ENCODE measurements at places on chromosomes 7 and 10.

DNA sequence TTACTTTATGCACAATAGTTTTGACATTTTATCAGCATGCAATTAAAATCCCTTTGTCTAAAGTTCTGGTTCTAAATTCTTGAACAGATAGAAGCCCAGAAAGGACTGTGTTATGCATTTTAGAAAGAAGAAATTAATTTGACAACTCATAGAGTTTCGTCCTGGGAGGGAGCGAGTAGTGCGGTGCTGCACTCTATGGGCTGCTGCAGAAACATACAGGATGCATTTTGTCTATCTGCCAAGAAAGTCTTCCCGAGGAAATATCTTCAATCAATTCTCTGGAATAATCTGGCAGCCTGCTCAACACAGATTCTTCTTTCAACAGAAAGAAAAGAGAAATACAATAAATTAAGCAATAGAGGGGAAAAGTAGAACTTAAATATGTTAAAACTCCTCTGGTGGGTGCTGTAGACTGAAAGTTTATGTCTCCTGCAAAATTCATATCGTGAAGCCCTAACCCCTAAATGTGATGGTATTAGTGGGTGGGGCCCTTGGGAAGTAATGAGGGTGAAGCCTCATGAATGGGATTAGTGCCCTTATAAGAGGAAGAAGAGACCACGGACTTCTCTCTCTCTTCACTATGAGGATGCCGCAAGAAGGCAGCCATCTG, 39.0 kb upstream of the IFRD1 start:
- DNase-seq: peak; percentile 8

DNA sequence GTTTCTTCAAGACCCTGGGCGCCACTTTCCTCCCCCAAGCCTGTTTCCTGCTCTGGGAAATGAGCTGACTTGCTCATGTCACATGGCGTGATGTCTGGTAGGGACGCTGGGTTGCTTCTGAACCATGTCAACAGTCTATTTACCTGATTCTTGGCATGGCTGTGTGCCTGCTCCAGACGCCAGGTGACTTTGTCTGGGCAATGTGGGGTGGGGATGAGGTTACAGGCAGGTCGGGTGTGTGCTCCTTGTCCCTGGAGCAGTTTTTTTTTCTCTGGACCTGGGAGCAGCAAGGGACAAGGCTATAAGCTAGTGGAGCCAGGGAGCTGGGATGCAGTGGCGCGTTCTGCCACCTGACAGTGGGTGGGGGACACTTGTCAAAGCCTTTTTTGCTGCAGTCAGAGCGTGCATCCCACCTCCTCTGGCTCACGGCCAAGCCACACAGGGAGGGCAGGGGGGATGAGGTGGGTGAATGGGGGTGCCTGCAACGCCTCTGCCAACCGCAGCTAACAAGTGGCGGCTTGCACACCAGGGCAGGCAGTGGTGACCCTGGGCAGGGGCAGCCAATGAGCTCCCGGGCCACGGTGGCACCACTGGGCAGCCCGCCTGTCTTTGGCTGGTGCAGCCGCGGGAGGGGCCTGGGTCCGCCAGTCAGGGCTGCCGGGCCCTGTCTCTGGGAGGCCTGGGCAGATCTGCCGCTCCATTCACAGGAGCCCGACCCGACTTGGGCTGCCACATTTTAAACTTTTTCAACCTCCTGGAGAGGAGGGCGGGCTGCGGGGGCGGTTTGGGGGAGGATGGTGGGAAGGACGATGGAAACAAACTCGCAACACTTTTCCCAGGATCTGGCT, 22.9 kb downstream of the DNAJB12 start:
- DNase-seq: peak; percentile 78

- no peak for DNase-seq
Measured at GRCh38 chr10:18505456-18506118, 145.8 kb downstream of the NSUN6 start.

DNA sequence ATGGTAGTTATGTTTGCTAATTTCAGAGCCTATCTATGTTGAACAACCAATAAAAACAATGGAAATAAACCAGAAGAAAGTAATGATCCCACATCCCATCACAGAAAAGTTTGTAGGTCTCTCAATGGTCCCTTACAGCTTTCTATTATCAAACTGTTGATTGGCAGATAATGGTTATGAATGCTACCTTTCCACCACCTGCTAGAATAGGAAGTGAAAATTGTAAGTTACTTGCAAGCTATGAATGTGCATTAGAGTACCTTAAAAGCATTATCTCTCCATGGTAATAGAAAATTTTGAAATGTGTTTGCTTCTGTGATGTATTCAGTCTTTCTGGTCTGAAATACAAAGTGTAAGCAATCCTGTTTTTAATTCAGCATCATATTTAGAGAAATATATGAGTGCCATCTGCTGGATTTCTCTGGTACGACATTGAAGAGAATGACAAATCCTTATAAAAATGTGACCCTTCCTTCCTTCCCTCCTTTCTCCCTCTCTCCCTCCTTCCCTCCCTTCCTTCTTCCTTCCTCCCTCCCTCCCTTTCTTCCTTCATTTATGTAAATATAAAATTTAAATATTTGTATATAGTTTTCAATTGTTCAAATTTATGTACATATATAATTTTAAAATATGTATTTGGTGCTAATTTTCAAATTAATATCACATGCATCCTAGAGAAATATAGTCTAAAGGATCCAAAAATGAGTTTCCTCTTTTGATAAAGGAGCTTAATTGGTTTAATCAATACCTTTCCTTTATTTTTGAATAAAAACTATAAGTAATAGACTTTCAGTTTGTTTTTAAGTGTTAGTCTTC, 41.4 kb upstream of the PNLIPRP3 start:
- no peak for DNase-seq

GRCh38 chr10:32937911-32938424, 20.1 kb downstream of the ITGB1 start:
- no peak for DNase-seq

- DNase-seq: no peak
Measured at GRCh38 chr10:79940431-79940830, 8.5 kb downstream of the SFTPD start.

DNA sequence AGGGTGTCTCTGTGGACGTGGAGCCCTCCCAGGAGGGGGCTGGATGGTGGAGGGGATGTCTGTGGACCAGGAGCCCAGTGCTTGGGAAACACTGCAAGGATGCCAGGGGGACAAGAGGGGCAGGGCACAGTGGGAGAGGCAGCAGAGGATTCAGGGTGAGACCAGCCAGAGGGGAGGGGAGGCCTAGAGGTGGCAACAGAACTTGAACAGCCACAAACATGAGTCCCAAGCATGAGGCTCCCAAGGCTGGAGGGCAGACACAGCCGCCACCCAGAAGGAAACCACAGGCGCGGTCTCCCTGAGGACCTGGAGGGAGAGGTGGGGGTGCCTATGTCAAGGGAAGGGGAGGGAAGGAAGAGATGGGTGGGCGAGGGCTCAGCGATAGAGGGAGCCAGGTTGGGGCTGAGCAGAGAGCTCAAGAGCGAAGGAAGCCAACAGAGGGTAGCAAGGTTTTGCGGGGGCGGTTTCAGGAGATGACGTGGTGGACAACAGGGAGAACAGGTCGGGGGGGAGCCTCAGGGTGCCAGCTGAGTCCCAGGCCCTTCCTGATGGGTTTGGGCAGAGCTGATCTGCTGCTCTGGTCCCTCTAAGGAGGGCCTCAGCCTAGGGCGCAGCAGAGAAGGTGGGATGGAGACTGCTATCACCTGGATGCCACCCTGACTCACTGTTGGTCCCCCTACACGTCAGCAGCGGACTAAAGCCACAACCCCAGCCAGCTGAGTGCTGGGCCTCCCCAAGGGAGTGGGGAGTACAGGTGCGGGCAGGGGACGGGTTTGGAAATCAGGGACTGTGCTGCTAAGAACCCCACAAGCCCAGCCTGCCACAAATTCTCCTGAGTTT, 6.7 kb upstream of the PILRA start:
- no peak for DNase-seq

DNA sequence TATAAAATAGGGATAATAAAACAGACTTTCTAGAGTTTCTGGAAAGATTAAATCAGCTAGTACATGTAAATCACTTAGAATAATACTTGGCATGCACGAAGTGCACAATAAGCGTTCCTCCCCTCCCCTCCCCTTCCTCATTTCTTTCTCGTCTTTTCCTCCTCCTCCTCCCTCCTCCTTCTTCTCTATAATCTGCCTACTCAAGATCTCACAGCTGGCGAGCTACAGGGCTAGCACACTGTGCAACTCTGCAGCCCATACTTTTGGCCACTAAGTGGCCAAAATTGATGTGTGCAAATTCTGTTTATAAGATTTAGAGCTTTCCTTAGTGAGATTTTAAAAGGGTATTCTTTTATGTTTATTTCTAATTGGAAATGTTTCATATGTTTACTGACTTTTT, 565.3 kb downstream of the PHTF2 start:
- DNase-seq: no peak

- DNase-seq: no peak
Measured at GRCh38 chr7:121156825-121157224, 168.3 kb downstream of the CPED1 start.

- no peak for DNase-seq
Measured at GRCh38 chr7:134831862-134832261, 52.4 kb downstream of the CALD1 start.

DNA sequence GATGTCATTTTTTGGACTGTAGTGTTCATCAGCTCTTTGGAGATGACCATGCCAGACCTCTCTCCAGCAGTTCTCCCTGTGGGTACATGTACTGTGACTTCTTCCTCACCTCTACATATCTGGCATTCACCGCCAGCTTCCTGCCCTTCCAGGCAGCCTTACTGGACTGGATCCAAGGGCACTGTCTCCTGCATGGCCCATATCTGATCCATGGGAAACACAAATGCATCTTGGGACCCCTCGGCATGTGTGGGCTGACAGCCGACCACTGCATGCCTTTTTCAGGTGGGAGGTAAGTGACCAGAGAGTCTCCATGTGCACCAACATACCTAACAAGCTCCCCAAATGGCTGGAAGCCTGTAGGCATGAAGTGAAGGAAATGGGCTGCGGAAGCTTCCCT, 3.9 kb upstream of the BLVRA start:
- no peak for DNase-seq

DNA sequence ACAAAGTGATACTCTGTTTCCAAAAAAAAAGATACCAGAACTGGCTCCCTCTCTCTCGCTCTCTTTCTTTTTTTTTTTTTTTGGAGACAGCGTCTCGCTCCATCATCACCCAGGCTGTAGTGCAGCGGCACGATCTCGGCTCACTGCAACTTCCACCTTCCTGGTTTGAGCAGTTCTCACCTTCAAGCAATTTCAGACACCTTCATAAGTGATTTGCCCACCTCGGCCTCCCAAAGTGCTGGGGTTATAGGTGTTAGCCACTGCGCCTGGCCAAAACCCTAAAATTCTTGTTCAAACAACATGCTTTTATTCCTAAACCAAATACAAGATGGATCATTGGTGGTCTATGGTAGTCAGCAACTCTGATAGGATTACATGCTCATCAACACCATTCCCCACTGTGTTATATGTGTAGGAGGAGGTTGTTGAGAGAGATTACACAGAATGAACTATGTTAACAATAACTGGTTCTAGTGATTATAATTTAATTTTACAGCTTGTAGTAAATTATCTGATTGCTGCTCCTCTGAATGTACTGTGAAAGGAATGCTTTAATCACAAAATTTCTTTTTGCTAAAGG, 15.5 kb downstream of the ACBD5 start:
- DNase-seq: no peak

GRCh38 chr10:129477051-129477450, 10.0 kb downstream of the MGMT start:
- no peak for DNase-seq

GRCh38 chr7:12783421-12784095, 96.1 kb downstream of the ARL4A start:
- no peak for DNase-seq

Measured in substantia nigra (tissue), 51 donors.